Erythroblast (primary cell): ENCODE measurements at places on chromosomes 1 and 21.

DNA sequence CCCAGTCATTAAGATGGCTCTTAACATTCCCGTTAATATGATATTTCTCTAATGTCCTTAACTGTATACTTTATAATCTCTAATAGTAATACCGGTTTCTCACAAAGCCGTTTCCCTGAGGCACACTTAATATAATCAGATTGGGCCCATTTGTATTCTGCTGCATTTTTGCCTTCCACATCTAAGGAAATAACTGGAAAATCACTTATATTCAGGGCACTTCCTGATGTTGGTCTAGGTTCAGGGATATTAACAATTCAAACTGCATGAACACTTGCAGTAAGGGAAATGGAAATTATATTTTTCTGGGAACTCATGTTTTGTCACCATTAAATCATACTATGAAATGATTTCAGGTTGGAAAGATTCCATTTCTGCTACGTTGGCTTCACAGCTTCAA is 119.8 kb downstream of the TPR start:
- DNase-seq = no peak

DNA sequence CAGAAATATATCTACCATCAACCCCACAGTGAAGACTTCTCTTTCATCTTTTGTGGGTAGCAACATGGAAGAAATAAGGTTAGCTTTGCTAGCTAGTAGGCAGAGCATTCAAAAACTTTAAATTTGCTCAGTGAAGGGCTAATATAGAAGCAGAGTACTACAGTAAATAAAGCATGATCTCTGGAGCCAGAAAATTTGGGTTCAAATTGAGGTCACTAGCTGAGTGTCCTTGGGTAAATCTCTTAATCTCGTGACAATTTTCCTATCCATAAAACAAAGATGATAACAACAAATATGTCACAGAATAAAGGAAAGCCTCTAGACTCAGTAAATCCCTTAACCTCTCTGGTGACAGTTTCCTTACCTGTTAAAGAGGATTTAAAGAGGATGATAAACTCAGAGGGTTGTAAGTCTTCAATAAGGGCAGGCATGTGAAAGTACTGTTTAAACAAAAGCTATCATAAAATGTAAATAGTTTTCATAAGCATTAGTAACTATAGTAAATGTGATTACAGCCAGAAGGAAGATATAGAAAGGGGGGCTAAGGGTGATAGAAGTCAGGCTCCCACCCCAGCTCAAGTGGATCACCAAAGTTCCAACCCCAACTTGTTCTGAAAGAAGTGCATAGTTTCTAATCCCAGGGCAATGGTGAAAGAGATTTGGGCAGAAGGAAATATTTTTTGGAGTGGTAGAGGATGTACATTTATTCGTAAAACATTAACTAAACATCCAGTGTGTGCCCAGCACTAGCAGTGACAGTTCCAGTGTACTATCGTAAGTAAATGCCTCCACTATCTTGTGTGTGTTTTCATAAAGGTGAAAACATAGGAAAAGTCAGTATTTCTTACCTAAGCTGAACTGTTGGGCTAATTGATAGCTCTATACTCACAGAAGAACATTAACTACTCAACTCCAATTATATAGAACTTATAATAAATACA is 24.8 kb downstream of the TM2D1 start:
- no peak for DNase-seq

DNA sequence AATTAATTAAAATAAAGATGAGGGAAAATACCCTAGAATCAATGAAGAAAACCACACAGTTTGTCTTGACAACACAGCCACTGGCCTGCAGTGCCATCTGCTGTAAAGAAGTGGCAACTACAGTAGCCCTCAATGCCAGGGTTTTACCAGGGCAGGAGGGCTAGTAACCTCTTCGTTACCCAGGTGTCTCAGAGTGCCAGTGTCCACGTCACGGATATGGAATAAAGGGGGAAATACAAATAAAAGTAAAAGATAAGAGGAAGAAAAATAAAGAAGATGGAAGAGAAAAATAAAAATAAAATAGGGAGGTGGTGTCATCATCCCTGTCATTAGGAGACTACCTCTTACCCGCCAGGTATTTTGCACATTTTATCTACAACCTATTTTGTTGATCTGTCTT is 14.2 kb upstream of the SLC44A3 start:
- DNase-seq = peak; percentile 79

DNA sequence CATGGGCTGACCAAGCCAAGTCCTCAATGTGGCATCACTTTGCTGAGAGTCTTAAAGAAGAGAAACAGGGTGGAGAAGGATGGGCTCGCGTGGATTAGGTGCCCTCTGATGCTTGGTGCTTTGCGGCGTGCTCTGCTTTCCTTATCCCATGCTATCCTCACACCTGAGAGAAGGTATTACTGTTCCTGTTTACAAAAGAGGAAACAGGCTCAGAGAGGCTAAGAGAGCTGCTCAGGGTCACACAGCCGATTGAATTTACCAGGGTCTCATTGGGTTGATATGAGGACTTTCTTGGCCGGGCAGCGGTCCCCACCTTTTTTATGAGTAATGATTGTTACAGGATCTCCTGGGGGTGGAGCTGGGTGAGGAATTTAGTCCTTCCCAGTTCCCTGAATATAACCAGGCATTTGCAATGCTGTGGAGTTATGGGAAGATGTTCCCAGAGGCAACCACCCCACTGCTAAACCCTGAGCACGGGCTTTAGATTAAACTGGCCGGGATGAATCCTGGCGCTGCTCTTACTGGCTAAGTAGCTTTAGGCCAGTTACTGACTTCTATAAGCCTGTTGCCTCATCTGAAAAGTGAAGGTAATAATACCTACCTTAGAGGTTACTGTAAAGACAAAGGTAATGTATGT is 4.5 kb downstream of the ASCL5 start:
- no peak for DNase-seq

DNA sequence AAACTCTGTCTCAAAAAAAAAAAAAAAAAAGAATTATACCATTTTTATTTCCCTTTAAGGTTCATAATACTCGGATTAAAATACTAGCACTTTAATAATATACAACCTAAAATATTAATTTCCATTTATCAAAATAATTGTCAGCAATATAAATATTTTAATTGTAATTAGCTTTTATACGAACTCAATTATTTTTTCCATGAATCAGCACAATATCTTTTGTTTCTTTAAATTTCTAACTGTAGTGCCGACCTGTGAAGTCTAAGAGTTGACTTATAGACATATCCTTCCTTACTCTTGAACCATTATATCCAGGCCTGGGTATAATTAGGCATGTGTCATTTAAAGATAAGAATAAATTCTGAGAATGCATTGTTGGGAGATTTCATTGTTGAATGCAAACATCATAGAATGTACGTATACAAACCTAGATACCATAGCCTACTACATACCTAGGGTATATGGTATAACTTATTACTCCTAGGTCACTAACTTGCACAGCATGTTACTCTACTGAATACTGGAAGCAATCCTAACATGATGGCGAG is 996.7 kb upstream of the TMPRSS15 start:
- no peak for DNase-seq

DNA sequence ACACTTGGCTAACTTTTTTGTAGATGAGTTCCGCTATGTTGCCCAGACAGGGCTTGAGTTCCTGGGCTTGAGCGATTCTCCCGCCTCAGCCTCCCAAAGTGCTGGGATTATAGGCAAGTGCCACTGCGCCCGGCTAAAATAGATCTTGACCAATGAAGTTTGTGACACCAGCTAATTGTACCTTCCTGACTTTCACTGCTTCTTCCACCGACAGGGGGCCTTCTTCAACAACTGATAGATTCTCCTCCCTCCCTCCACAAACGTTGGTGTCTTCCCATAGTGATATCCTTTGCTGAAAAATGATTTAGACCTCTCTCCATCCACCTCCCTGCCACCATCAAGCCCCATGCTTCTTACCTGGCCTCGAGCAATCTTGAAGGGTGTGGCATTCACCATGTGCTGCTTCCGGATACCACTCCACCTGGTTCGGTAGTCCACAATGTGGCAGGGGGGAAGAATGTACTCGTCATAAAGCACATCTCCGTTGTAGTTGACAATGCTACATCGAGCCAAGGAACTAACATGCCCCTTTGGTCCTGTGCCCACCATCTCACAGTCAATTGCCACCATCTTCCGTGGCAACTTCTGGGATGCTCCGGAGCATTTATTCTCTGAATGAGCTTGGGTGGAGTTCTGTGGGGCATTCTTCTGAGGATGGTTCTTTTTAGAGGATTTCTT is 1.6 kb upstream of the METTL25B start:
- DNase-seq = peak; percentile 82

DNA sequence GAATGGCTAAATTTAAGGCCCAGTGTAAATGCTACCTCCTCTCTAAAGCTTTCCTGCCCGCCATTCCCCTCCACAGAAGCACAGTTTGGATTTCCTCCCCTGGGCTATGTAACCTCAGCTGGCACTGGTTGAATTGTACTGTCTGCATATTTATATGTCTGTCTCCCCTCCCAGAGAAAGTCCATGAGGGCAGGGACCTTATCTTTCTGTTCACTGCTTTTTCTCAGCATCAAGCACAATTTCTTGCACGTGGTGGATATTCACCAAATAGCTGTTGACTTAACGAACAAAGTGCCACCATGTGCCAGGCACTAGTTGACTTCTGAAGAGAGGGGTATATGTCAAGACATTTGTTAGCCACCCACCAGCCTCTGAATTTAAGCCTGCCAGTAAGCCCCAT is 9.5 kb upstream of the PDIK1L start:
- DNase-seq = no peak

DNA sequence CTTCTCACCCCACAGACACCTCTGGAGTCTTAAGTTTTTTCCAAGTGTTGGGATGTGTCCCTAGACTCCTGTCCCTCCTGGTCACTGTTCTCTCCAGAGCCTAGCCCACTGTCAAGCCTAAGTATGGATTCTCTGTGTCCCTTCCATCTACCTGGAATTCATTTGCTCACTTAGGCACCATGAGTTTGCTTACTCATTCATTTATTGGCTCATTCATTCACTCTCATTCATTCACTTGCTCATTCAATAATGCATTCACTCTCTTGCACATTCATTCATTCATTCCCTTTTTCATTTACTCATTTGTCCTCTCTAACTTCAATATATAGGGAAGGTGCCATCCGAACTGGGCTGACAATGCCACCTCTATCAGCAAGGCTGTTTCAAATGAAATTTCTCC is 1.6 kb downstream of the S100A16 start:
- DNase-seq = no peak

GRCh38 chr1:28062806-28063205 is 25.6 kb downstream of the EYA3 start:
- DNase-seq = no peak

DNA sequence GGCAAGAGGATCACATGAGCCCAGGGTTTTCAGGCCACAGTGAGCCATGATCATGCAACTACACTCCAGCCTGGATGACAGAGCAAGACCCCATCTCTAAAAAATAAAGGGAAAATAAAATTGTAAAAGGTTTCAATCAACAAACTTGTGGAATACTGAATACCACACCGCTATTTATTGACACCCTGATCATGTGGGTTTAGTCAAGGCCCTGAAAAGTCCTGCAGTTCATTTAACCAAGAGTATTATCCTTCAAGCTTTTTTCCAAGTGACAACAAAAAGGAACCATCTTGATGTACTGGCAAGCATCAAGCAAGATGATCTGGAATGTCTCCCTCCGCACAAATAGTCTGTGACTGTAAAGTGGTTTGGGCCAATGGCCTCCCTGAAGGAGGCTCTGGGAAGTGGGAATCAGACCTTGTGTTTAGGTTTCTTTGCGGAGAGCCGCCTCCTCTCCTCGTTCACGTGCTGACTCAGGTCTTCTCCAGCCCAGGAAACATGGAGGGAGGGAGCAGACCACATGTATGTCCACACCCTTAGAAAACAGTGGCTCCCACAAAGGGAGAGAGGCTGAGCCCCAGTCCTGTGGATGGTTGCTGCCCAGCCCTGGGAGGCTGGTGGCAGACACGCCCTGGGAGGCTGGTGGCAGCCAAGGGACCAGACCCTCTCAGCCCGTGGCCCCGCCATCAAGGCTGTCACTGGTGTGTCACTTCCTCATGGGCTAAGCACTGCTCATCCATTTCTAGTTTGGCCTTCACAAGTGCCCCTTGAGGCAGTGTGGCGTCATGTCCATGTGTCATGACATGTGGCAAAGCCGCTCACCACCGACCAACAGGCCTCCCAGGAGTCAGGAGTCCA is 56.7 kb downstream of the RIPK4 start:
- no peak for DNase-seq

GRCh38 chr1:160776178-160776577 is 19.8 kb upstream of the LY9 start:
- no peak for DNase-seq

DNA sequence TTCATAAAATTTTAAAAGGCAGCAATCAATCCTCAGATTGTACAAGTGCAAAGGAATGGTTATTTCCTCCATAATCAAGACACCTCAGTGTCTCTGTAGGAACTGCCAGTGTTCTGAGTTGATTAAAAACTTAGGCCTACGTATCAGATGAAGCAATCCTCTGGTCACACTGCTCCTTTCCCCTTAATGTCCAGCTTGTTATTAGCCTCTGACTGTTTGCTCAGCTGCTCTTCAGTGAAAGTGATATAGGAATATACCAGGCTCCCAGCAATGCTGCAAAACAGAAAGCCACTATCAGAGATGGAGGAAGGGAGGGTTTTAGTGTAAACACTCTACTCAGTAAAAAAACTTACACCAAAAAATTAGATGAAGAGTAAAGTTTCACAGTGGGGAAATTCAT is 49.8 kb downstream of the SLC35D1 start:
- no peak for DNase-seq

- no peak for DNase-seq
Observed at GRCh38 chr1:107874221-107874620, 90.8 kb downstream of the VAV3 start.

DNA sequence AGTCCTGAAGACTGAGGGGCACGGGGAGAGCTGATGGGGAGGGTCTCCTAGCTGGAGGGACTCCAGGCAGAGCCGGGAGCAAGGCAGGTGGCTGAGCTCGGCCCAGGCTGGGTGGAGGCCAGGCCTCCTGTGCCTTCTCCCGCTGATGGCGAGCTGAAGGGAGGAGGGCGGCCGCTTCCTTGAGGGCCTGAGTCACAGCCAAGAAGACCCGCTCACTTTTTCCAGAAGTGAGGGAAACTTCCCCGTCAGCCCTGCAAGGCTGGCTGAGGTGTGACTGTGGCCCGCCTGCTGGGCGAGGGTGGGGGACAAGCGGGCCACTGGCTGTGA is 1.7 kb upstream of the VWA1 start:
- no peak for DNase-seq

DNA sequence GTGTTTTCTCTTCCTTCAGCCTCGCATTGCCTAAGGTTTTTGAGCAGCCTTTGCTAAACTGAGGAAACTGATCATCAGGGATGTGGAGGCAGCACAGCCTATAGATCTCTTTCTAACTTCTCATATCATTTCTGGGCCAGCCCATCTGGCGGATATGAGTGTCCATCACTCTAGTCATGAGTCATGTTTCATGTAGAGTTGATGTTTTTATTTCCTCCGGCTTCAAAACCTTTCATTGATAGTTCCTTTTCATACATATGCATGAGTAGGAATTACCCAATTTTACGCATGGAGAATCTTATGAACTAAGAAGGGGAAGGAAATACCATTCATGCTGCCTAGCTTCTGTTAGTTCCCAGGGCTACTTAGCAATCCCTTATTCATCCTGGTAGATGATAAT is 66.3 kb downstream of the SPATA46 start:
- DNase-seq = no peak

- DNase-seq = no peak
Observed at GRCh38 chr1:110133436-110133835, 16.9 kb upstream of the SLC6A17 start.

- no peak for DNase-seq
Observed at GRCh38 chr1:63817152-63817667, 43.4 kb downstream of the ROR1 start.

- DNase-seq = no peak
Observed at GRCh38 chr1:8347635-8348034, 29.7 kb downstream of the SLC45A1 start.

- no peak for DNase-seq
Observed at GRCh38 chr1:212518188-212519054, 85.7 kb downstream of the NENF start.
